ENCODE measurements at places on chromosomes 11 and 22. TPM values are rescaled to one million over a fixed set of nuclear protein-coding genes. Genes with fewer than 3 reads are reported as not detected.
A peak's percentile ranks its signal among the peaks of the same experiment; 100 is the strongest.

DNA sequence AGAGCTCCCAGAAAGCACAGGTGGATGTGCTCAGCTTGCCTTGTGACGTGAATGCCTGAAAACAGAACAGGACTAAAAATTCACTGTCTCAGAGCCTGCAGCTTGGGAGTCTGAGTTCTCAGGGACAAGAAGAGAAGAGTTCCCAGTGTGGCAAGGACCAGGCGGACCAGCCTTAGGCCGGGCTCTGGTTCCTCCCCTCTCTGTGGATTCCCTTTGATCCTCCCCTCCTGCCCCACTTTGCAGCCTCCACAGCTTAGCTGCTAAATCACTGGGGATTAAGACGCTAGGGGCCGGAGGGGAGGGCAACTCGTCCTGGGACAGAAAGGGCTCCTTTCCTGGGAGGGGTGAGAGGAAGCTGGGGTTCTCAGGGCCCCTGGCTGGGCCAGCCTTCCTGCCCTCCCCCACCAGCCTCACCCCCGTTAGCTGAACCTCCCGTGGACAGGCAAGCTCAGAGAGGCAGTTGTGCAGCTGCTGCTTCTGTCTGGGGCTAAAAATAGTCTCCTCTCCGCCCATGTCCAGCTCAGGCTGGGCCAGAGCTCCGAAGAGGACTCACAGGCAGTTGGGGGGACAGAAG lies 29.9 kb upstream of the JAM3 start:
- no peak for DNase-seq

GRCh38 chr11:113960702-113961330 lies 14.1 kb upstream of the HTR3A start:
- no peak for DNase-seq

DNA sequence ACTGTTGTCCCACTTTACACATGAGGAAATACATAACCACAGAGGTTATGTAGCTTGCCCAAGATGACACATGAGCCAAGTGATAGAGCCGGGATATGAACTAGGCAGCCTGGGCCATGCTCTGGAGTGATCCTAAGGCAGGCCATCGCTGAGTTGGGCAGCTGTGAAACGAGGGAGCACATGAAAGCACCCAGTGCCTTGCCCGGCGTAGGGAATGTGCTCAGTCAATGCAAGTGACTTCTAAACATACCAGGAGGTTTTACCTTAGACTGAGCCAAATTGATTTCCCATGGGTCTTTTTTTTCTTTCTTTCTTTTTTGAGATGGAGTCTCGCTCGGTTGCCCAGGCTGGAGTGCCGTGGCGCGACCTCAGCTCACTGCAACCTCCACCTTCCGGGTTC lies 10.5 kb downstream of the GRIK4 start:
- no peak for DNase-seq

GRCh38 chr11:130964058-130964792 lies 47.9 kb upstream of the SNX19 start:
- no peak for DNase-seq

DNA sequence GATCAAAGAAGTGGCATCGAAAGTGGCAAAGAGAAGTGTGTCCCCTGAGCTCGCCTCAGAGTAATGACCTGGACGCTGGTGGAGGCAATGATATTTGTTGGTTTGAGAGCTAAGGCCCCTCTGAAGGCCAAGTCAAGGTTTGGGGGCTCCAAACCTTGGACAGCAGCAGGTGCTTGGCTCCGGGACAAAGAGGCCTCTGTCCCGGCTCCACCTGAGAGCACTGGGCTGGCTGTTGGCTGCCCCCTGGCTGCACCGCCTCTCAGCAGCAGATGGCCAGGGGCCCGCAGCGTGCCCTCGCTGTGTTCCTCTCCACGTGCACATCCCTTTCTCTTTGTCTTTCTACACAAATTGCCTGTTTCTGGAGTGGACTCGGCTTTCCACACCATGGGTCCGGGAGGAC lies 301.3 kb downstream of the NTM start:
- DNase-seq: no peak

- DNase-seq: no peak
These were observed 71.0 kb downstream of the PARVA start for GRCh38 chr11:12448131-12448939.

DNA sequence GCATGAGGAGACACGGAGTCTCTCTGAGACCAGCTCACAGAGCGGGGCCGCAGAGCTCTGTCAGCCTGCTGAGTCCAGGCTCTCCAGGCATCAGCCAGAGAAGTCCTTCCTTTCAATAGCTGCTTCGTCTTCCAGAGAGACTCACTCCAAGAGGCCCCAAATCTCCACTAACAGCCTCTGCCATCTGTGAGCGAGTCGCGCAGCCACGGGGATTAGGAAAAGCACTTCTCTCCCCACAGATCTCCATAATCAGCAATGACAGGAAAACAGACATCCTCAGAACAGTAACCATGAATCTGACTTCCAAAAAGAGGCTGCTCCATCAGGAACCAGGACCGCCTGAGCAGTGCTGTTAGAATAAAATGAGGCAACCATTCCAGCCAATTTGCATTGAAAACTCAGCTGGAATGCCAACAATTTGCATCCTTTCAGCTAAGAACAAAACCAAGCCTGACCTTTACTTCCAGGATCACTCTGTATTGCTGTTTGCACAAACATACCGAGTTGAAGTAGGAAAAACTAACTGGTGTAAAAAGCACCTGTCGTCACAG lies 65.4 kb downstream of the SMCO4 start:
- no peak for DNase-seq

DNA sequence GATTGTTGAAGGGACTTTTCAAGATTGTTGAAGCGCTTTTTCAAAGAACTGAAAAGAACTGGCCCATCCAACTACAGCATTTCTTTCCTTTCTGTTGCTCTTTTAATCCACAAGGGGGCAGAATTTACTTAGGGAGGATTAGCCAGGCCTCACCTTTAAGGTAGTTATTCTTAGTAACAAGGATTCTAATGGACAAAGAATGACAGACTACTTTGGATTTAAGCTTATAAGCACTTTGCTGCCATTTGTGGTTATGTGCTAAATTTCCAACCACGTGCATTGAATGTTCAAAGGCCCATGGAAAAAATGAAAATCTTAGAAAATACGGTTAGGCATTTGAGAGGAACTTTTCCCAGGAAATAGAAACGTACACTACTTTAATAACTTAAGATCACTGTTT lies 49.5 kb upstream of the HSPA8 start:
- no peak for DNase-seq

DNA sequence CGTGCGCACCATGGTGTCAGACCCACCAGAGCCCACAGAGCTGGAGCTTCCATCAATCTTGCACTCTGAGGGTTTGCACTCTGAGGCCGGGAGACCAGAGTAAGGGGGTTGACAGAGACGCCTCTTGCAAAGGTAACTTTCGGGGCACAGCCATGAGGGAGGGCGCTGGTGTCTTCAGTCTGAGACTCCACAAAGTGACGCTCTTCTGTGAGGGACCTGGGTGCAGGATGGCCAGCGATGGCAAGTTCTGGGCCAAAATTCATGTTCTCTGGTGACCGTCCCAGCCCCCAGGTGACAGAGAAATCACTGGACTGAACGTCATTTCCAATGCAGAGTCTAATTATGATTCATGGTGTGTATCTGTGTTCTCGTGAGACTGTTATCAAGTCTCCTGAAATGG lies 1395.2 kb downstream of the TBC1D22A start:
- no peak for DNase-seq

DNA sequence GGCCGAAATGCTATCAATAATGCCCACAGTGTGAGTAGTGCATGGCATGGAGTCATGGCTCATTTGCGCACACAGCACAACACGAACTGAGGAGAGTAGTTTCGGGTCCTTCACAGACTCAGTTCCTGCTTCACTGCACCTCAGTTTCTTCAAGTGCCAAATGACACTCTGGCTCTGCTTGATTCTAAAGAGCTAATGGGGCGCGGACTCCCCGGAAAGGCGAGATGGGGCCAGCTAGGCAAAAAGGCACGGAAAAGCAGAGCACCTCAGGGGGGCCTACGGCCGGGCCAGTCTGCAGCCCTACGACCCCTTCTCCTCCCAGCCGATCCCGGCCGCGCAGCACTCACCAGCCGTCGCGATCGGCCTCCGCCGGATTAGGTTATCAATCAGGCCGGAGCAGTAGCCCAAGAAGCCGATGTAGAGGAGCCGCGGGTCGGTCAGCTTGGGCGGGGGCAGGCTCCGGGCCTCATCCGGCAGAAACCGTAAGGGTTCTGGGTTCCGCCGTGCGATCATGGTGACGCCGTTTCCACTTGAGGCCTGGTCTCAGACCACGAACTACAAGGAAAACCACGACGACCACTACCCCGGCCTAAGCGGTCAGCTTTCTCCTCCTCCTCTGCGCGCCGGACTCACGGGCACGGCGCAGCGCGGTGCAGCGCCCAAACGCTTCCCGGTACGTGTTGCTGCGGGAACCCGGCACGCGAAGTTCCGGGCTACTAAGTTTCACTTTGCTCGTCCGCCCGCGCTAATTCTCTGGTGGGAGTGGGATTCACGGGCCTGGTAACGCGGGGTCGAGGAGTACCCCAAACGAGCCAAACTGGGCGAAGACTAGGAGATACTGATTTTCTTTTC lies at the start of gene NDUFC2:
TSS of gene NDUFC2 (minus strand) at position 631 of the 852 bp plus-strand sequence. CDS start at position 513, 118 bp downstream.
- DNase-seq: peak; percentile 77

GRCh38 chr11:85602526-85603213 lies 24.5 kb downstream of the DLG2 start:
- no peak for DNase-seq

GRCh38 chr11:44729063-44729462 lies 2.3 kb downstream of the TSPAN18 start:
- DNase-seq: no peak

DNA sequence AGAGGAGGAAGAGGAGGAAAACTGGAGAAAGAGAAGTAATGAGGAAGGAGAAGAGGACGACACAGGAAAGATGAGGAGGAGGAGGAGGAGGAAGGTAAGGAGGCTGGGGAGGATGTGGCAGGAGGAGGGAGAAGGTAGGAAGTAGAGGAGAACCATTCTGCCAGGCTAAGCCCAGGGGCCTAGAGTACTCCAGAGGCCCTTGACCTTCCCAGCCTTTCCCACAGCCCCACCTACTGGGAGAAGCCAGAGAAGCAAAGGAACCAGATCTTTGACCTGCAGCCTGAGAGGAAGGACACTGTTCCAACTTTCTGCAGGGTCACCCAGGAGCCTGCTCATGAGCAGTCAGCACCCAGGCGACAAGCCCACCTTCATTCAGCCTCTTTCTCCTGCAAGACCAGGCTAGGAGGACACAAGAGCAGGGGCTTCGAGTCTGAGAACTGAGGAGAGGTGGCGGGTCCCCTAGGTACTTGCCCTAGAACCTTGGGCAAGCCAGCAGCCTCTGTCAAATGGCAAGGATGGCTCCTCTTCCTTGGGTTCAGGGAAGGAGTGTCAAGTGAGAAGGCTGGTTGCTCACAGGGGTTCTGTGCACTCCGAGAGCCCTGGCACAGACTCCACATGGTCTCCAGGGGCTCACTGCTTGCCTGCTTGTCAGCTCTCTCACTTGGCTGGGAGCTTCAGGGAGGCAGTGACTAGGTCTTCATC lies 27.9 kb upstream of the OAF start:
- DNase-seq: peak; percentile 6

- no peak for DNase-seq
These were observed 3.4 kb downstream of the GRK2 start for GRCh38 chr11:67269401-67270255.

DNA sequence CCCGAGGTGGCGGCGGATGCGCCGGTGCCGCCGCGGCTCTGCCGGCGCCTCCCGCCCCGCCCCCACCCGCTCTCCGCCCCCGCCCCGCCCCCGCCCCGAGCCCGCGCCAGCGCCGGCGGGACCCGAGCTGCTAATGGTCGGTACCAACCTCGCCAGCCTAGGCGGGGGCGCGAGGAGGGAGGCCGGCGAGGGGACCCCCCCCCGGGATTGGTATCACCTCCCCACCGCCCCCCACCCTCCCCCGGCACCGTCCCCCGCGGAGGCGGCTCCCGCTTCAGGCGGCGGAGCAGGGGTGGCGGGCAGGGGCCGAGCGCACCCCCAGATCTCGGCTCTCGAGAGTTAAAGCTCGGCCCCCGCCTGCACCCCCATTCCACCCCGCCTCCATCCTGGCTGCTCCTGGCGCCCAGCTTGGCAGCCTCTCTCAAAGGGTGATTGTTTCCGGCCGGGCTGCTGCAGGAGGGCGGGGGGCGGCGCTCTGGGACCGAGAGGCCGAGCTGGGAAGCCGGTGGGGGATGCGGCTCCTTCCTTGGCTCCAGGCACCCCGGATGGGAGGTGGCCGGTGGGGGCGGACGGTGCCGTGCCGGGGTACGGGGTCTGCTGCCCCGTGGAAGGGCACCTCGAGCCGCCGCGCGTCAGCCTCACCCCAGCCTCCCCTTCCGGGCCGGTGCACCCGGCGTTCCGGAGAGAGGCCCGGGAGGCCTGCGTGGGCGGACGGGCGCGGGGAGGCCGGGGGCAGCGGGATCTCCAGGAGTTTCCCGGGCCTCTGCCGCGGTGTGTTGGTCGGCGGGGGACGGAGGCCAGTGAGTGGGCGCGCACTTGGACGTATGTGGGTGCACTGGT lies at the start of gene B3GAT1:
TSS of gene B3GAT1 (minus strand) at position 40 of the 840 bp plus-strand sequence. CDS start 24,583 bp downstream, outside the sequence.
- DNase-seq: peak; percentile 33

DNA sequence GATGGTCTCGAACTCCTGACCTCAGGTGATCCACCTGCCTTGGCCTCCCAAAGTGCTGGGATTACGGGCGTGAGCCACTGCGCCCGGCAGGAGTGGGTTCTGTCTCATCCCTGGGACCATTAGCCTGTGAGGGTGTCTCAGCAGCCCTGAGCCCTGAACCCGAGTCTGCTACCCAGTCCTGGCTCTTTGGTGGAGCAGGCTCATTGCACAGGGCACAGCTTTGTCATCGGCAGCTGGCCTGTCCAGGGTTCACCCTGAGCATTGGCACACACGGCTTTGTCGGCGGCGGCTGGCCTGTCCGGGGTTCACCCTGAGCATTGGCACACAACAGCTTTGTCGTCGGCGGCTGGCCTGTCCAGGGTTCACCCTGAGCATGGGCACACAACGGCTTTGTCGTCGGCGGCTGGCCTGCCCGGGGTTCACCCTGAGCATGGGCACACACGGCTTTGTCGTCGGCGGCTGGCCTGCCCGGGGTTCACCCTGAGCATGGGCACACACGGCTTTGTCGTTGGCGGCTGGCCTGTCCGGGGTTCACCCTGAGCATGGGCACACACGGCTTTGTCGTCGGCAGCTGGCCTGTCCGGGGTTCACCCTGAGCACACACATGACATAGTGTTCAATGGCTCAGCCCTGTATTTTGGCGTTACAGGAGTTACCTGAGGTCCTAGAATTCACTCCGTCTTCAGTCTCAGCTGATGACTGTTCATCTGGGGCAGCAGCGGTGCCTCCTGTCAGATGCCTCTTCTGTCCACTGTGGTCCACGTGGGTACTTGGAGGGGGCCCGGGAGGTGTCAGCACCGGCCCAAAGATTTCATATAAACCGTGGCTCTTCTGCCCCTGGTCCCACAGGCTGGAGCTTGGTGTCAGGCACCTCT lies 1082.5 kb downstream of the BRD1 start:
- peak; percentile 1 for DNase-seq

GRCh38 chr11:90803831-90804230 lies 581.0 kb upstream of the CHORDC1 start:
- DNase-seq: no peak

Gene ART1
- total RNA-seq: not detected

Gene PATE4
- total RNA-seq: not detected

Gene C22orf31
- not detected for total RNA-seq

Gene TRIM22
- 213 TPM for total RNA-seq

Gene GRIK4
- not detected for total RNA-seq
